LNCaP clone FGC (cell line): ENCODE measurements at places on chromosomes 11 and 22.

GRCh38 chr11:134733646-134734045, 321.6 kb upstream of the B3GAT1 start:
- no peak for DNase-seq

DNA sequence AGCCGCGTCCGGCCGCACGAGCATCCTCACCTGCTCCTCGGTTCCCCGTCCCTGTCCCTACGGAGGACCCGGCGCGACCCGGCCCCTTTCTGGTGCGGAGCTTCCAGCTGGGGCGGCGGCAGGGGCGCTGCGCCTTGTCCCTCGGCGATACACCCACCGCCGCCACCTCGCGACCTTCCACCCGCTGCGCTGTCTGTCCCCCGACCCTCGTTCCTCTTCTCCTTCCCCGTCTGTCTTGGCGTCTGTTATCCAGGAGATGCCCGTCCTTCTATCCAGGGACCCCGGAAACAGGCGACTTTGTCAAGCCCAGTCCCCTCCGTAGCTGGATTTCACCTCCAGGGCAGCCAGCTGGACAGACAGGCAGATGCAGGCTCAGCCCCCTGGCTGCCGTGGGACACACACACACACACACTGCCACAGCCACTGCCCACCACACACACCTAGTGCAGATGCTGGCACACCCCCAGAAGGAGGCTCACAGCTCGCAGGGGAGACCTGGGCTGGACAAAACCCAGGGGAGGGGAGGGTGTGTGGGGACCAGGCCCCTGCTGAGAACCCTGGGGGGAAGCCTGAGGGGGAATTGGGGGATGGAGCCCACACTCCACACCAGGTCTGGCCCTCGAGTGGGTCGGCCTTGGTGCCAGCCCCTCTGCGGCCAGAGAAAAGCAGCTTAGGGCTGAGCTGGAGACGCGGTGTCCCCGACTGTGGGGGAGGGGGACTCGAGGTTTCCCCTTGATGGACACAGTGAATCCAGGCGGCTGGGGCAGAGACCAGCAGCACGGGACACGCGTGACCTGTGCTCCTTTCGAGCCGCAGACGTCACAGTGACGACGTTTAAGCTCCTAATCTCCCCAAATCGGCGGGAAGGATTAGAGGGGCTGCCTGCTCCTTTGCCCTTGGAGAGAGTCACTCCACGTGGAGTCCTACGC, 788 bp downstream of the DRD4 start:
- no peak for DNase-seq

DNA sequence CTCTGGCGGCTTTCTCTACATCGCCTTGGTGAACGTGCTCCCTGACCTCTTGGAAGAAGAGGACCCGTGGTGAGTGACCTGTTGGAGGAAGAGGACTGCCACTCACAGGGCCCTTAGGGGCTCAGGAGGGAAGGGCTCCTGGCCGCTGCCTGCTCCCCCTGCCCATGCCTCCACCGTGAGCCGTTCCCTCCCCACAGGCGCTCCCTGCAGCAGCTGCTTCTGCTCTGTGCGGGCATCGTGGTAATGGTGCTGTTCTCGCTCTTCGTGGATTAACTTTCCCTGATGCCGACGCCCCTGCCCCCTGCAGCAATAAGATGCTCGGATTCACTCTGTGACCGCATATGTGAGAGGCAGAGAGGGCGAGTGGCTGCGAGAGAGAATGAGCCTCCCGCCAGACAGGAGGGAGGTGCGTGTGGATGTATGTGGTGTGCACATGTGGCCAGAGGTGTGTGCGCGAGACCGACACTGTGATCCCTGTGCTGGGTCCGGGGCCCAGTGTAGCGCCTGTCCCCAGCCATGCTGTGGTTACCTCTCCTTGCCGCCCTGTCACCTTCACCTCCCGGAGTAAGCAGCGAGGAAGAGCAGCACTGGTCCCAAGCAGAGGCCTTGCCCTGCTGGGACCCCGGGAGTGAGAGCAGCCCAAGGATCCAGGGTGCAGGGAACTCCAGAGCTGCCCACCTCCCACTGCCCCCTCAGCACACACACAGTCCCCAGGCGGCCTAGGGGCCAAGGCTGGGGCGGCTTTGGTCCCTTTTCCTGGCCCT, 6.9 kb downstream of the SLC39A13 start:
- DNase-seq, result no peak

DNA sequence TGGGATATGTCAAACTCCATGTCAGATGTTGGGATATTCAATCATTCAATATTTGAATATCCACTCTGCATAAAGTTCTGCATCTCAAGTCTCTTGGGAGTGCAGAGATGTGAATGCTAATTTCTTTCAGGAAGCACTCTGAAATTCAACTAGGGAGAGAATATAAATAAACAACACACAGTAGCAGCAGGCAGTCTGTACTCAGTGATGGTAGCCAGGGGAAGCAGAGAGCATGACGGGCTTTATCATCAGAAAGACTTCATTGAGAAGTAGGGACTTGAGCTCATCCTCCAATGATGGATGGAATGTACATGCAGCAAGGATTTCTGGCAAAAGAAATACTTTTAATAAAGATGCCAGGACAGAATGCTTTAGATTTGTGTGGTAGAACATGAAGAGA, 9.8 kb upstream of the TEAD1 start:
- DNase-seq, result no peak

DNA sequence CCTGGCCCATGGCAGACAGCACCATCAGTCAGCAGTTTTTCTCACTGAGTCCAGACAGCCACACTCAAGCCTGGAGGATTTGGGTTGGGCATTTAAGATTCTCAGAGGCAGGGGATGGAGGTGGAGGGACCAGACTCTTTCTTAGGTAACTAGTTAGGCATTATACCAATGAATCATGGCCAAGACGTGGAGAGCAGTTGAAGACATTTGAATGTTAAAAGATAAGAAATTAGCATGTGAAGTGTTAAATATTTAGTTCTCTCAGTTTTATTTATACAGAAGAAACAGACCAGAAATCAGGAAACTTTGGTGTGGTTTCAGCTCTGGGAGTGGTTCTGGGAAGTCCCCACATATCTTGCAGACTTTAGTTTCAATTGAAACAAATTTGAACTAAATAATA, 9.9 kb downstream of the GTF2H1 start:
- DNase-seq, result no peak

- no peak for DNase-seq
Measured at GRCh38 chr11:3340025-3340424, 38.9 kb downstream of the ZNF195 start.

- peak; percentile 87 for DNase-seq
Measured at GRCh38 chr22:45785458-45785857, 113.8 kb downstream of the ATXN10 start.

GRCh38 chr22:36506637-36507517, at the start of gene FOXRED2:
Gene FOXRED2 (minus strand): TSS chr22:36507040. CDS start chr22:36506422, 618 bp downstream.
- DNase-seq, result peak; percentile 58

- DNase-seq, result no peak
Measured at GRCh38 chr11:6986487-6986886, 33.7 kb downstream of the ZNF214 start.

GRCh38 chr11:34809191-34810106, 106.7 kb downstream of the APIP start:
- no peak for DNase-seq

DNA sequence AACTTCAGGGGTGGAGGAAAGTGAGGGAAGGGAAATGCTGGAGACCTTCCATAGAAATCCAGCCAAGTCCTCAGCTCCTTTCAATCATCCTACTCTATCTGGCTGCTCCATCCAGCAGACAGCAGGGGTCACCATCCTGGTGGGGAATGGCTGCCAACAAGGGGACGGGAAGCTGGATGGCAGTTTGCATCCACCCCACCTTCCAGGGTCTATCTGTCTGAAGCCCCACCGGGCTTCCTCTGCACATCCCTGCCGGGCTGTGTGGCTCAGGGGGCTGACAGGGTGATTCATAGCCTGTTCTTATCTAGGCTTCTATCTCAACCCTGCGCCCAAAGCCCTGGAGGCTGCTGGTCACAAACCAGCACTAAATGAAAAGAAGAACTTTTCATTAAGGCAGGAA, 1.1 kb downstream of the SYTL2 start:
- DNase-seq, result no peak

DNA sequence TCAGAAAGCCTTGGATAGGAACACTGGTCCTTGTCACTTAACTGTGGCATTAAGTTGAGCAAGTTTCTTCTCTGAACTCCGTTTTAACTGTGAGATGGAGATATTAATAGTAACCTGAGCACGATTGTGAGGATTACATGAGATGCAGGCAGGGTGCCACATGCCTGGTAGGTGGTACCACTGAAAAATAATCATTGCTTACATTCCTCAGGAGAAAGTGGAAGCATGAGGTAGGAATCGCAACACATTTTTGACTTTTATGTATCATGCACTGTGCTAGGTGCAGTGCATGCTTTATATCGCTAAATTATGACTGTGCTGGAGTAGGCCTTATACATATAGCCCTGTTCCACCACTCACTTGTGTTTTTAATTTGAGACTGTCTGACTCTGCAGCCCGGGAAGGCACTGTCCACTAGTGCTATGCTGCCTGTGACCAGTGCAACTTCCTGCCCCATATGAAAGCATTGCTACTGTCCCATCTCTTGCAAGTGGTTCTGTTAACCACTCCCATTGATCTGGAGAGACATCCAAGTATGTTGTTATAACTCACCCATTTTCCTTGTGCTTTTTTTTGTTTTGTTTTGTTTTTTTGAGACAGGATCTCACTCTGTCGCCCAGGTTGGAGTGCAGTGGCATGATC, 1.0 kb downstream of the UQCR10 start:
- no peak for DNase-seq

- DNase-seq, result peak; percentile 63
Measured at GRCh38 chr11:1298695-1299492, 10.5 kb downstream of the TOLLIP start.

GRCh38 chr11:33633251-33634003, 67.2 kb downstream of the C11orf91 start:
- DNase-seq, result no peak

DNA sequence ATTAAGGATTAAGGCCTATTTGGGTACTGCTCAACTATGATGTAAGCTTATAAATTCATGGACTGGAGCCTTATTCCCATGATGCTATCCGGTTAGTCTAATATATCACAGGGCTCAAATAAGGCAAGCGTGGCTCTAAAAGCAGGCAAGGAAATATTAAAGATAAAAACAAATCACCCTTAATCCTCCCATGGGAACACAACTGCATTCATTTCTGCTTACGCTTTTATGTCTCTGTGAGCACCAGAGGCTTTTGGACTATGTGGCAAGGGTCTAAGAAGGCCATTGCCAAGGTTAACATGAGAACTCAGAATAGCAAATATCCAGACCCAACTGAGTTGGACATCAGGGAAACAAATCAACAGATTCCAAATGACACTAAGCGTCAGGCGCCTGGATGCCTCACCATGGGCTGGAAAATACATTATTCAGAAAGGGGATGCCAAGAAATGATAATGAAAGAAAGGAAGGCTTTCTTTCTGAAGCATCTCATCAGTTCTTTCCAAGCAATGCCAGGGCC, 138.1 kb downstream of the SLC1A2 start:
- DNase-seq, result no peak

GRCh38 chr11:73856031-73856567, 20.5 kb downstream of the COA4 start:
- no peak for DNase-seq

DNA sequence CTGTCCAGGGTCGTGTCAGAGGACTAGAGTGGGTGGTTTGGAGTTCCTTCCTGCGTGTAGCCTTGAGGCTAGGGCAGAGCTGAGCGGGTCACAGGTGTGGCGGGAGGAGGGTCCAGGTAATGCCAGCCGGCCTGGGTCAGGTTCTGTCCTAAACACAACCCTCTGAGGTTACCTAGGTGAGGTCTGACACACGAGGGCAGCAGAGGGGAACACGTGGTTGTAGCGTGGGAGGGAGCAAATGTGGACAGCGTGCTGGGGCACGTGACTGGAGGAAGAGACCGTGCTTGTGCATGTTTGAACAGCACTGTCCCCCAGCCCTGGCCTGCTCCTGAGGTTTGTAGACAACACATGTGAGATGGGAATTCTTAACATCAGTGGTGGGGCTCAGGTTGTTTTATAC, 13.1 kb downstream of the MOV10L1 start:
- DNase-seq, result peak; percentile 4

DNA sequence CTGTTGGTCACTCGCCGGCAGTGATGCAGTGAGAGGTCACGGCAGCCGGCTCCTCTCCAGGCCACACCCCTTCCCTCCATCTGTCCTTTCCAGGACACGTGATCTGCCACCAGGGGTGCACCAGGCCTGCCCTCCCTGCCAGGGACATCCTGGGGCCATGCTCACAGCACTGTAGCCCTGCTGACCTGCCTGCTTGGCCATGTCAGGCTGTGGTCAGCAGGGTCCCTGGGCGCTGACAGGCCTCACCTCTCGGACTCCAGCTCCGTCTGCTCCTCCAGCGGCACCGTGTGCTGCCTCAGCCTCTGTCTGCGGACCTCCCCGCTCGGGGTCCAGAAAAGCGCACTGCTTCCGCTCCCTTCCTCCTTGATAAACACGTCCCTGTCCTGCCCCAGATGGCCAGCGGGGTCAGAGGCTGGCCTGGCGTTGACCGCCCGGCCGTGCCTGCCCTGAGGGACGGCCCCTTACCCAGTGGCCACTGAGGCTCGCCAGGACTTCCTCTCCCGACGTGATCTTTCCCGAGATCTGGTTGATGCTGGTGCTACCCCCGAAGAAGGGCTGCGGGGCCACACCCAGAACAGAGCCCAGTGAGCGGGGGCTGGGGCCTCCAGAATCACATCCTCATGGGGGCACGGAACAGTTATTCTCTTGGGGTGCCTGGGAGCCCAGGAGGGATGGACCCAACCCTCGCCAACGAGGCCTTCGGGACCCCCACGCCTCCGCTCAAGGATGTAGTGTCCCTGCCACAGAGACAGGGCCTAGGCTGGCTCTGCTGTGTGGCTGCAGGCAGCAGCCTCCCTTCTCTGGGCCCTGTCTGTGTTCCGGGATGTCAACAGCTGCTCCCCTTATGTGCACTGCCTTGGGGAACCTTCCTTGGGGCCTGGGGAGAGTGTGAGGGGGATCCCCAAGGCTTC, 36.3 kb upstream of the CARS1 start:
- no peak for DNase-seq

DNA sequence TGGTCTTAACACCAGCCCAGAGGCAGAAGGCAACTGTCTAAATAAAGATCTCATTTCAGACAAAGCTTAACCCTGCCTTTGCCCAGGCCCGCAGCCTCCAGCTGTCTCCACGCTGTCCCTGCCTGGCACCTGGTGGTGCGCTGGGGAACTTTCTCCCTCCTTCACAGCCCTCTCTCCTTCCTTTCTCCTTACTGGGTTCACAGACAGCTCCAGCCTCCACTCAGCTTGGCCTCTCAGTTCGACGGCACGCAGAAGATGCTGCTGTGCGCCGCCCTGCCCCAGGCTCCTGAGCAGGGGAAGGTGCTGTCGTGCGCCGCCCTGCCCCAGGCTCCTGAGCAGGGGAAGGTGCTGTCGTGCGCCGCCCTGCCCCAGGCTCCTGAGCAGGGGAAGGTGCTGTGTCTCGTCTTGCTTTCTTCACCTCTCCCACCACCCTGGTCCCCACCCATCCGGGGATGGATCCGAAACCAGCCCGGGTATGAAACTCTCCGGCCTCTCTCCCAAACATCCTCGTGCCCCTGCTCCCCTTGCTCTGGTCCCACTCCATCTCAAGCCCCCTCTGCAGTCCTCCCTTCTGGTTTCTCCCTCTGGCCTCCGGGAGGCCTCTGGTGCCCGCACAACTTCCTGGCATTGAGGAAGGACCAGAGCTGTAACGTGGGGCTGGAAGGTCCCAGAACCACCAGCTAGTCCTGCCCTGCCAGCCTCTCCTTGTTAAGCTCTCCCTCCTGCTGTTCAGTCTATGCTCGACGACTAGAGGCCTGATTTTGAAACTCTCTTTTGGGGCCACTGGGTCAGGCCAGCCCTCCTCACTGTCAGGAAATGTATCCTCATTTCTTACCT, 22.9 kb upstream of the JAM3 start:
- no peak for DNase-seq

- DNase-seq, result no peak
Measured at GRCh38 chr11:70317581-70318305, 47.3 kb downstream of the PPFIA1 start.

- no peak for DNase-seq
Measured at GRCh38 chr22:36864454-36865215, 3.8 kb downstream of the NCF4 start.
